ENCODE measurements at places on chromosomes 6 and 20. TPM values are rescaled to one million over a fixed set of nuclear protein-coding genes. Genes with fewer than 3 reads are reported as not detected.
A peak's percentile ranks its signal among the peaks of the same experiment; 100 is the strongest.

- no peak for DNase-seq
Measured at GRCh38 chr6:87914637-87915395, 132.8 kb upstream of the SPACA1 start.

DNA sequence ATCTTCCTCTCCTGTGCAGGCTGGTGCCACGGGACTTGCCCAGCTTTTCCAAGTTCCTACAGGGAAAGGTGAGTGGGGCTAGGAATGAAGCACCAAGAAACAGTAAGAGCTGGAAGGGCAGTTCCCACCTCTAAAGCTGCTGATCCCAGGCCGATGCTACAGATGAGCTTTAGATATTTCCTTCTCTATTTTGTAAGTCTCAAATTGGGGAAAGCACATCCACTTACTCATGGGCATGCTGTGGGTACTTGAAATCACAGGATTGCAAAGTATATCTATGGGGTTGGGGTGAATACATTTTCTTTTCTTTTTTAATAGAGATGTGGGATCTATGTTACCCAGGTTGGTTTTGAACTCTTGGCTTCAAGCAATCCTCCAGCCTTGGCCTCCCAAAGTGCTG is 3.1 kb downstream of the ZBTB2 start:
- no peak for DNase-seq

DNA sequence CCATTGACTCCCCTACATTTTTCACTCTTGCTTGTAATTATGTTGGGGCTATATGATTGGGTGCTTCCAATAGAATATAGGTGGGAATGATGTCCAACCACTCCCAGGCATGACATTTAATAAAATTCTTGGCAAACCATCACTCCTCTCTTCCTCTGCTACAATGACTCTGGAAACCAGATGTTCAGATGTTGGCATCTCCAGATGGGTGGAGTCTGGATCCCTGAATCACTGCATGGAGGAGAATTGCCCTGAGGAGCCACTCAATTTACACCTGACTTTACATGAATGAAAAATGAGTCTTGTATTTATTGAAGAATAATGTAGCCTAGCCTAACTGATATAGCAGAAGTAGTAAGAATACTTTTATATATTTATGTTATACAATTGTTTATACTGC is 306.7 kb upstream of the SUPT3H start:
- DNase-seq: no peak

DNA sequence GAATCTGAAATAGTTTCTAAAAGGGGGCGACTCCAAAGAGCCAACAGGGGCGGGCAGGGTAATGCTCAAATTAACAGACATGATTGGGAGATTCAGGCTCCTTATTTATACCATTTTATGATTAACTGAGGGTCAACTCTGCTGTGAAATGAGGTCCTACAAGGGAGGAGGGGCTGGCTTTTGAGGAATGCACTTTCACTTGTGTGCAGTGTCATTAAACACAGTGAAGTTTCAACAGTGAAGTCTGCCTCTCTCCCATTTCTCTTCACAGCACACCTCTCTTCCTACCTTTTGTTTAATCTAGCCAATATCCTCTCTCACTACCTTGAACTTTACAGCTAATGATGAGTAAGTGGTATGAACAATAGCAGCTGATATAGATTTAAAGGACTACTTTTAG is 557.3 kb upstream of the CITED2 start:
- no peak for DNase-seq

- no peak for DNase-seq
Measured at GRCh38 chr6:13099771-13100170, 228.6 kb downstream of the TBC1D7 start.

DNA sequence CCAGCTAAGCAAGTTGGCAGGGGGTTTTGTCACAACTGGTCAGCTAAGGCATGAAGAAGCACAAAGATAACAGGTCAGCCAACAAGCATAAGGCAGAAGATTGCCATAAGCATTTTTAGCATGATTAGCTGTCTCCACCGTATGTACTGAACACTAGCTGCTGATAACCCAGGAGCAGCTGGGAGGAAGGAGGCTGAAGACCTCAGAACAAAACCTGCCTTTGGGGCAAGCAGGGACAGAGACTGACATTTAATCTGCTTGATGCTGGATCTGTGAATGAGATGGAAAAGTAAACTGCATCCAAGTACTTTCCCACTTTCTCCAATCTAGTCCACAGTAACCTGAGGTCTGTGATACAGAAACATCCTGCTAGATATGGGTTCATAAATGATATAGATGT is 353.0 kb upstream of the MAP3K7 start:
- no peak for DNase-seq

- no peak for DNase-seq
Measured at GRCh38 chr20:53495398-53496092, 98.1 kb downstream of the ZNF217 start.

DNA sequence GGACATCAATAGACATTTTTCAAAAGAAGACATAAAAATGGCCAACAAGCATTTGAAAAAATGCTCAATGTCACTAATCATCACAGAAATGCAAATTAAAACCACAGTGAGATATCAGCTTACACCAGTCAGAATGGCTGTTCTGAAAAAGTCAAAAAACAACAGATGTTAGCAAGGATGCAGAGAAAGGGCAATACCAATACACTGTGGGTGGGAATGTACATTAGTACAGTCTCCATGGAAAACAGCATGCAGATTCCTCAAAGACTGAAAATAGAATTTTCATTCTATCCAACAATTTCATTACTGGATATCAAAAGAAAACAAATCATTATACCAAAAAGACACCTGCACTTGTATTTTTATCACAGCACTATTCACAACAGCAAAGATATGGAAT is 85.3 kb downstream of the DCDC2 start:
- no peak for DNase-seq

GRCh38 chr20:38222923-38223742 is 37.4 kb downstream of the KIAA1755 start:
- DNase-seq: no peak

DNA sequence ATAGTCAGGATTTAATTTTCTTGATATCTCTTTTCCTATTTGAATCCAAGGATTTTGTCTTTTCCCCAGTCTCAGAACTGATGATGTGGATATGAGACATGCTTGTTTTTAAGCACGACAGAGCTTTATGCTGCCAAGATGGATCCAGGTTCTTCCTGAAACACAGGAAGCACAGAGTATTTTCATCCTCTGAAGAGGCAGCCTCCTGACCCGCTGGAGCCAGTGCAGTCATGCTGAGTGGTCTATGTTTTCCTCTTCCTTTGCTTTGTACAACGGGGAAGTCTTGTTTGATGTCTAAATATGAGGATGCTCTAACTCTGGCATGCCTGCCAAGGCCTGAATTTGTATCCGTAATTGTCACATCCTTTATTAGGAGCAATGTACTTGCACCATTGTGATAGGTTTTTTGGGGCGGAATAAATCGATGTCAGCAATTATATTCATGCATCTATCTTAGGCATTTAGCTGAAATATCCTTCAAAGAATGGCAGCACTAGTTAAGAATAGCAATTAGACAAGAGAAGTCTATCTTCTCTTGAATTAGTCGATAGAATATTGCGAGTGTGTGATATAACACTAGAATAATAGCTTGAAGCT is 407.1 kb upstream of the JAG1 start:
- no peak for DNase-seq

DNA sequence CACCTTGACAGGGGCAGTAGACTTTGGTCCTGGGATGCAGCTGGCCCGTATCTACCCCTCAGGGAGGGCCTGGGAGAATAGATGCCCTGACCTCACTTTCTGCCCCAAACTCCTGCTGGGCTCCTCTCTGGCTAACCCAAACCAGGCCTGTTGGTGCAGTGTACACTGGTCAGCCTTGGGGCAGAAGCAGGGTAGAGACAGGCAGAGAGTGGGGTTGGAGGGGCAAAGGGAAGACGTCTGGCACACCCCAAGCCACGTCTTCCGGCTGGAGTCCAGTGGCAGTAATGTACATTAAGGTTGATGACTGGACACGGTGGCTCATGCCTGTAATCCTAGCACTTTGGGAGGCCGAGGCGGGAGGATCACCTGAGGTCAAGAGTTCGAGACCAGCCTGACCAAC is 9.3 kb downstream of the DDR1 start:
- no peak for DNase-seq

GRCh38 chr6:121873595-121873994 is 438.1 kb downstream of the GJA1 start:
- no peak for DNase-seq

DNA sequence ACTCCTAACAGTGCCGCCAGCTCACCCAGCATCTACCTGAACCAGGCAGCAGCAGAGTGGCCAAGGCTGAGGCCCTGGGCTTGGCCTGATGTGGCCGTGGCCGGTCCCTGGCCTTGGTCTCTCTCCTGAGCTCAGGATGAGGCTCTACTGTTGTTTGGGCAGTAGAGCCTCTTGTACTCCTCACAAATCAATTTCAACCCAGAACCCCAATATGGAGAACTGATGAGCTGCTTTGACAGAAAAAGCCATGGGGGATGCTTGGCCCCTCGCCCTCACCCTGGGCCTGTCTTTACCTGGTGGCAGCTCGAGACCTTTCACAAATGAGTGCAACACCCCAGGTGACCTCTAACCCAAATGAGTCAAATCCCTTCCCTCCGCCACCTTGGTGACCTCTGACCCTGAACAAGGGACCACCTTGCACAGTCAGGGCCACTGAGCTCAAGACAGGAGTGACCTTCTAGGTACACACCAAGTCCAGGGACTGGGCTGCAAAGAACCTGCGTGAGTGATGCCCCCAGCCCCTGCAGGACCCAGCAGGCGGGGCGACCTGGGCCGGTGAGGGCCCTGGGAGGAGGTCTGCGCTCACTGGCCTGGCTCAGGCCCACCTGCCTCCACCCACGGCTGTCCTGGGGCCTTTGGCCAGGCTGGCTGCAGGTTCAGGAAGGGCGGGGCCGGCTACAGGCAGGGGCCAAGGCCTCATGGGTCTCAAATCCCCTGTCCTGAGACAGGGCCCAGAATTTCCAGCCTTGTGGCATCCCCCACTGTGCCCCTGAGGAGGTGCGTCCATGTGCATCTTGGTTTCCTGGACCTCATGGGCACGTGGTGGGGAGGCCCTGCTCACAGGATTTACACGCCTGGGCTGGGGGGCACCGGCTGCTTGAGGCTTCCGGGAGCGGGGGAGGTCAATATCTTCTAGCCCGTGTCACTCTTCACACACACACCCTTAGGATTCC is 30.2 kb downstream of the PSMG4 start:
- DNase-seq: peak; percentile 9

DNA sequence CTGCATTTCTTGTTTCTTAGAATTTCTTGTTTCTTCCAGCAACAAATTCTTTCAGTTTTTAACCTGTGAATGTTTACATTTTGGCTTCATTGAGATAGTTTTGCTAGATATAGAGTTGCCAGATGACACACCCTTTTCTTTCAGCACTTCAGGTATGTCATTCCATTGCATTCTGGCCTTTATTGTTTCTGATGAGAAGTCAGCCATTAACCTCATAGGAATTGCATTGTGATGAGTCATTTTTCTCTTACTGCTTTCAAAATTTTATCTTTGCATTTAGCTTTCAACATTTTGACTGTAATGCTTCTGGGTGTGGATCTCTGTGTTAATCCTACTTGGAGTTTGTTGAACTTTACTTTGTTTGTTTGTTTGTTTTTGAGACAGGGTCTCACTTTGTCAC is 440.3 kb upstream of the HS3ST5 start:
- no peak for DNase-seq

DNA sequence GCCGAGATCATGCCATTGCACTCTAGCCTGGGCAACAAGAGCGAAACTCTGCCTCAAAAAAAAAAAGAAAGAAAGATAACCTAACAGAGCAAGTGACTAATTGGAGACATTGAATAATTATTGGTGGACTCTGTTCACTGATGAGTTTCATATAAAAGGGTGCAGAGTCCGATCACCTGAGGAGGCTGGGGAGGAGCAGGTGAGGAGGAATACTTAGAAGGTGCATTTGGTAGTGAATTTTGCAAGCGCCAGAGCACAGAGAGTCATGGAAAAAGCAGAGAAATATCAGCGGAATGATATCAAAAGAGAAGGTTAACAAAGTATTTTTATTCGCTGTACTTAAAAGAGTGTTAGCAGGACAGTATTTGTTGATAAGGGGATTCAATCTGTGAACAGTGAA is 44.4 kb downstream of the CD2AP start:
- no peak for DNase-seq

CSNK2B gene
- total RNA-seq: 153 TPM

SKIC2 gene
- total RNA-seq: 81.8 TPM

HLA-DMB gene
- 2.3 TPM for total RNA-seq

RPP40 gene
- total RNA-seq: 12.2 TPM
